ENCODE measurements at places on chromosomes 7 and 10. TPM values are rescaled to one million over a fixed set of nuclear protein-coding genes. Genes with fewer than 3 reads are reported as not detected.

The PLAU gene
- 55.2 TPM for total RNA-seq

The ZPBP gene
- not detected for total RNA-seq

The ANLN gene
- total RNA-seq = 29.0 TPM

The SPDYE6 gene
- total RNA-seq = not detected

The PDZD7 gene
- total RNA-seq = 1.3 TPM

The ASB10 gene
- not detected for total RNA-seq

The FGFR2 gene
- total RNA-seq = 0.16 TPM

The ZNF117 gene
- 2.6 TPM for total RNA-seq

The MBLAC1 gene
- total RNA-seq = 3.4 TPM

The LIPJ gene
- total RNA-seq = not detected
